ENCODE measurements at places on chromosomes 6 and 20. TPM values are rescaled to one million over a fixed set of nuclear protein-coding genes. Genes with fewer than 3 reads are reported as not detected.

The MAPK13 gene
- total RNA-seq, result 5.0 TPM

The NFYA gene
- total RNA-seq, result 29.5 TPM

The ARMH2 gene
- total RNA-seq, result not detected

The NFATC2 gene
- 2.1 TPM for total RNA-seq

The SLC12A5 gene
- 0.81 TPM for total RNA-seq

Data from bladder microvascular endothelial cell (primary cell).